SW 1271 (cell line): ENCODE measurements at places on chromosomes 1 and 21.

- DNase-seq: no peak
Observed at GRCh38 chr1:47491341-47491753, 53.5 kb downstream of the FOXD2 start.

GRCh38 chr1:110602466-110602865, 3.7 kb downstream of the KCNA2 start:
- DNase-seq: no peak

DNA sequence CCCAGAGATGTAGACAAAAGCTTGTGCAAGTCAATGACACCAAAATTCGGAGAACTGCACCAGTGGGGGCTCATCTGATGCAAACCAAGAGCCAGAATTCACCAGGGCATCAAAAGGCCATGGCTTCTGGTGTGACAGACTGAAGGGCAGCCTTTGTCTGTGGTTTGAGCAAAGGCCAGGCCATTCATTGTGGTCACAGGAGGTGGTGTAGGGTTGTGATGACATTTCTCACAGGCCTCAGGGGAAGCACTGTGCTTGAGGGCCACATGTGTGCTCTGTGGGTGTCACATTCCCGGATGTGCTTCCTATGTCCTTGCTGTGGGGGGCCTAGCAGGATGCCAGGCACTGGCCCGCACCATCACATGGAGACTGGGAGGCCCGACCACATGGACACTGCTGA, 22.5 kb upstream of the KCNE1 start:
- DNase-seq: no peak

DNA sequence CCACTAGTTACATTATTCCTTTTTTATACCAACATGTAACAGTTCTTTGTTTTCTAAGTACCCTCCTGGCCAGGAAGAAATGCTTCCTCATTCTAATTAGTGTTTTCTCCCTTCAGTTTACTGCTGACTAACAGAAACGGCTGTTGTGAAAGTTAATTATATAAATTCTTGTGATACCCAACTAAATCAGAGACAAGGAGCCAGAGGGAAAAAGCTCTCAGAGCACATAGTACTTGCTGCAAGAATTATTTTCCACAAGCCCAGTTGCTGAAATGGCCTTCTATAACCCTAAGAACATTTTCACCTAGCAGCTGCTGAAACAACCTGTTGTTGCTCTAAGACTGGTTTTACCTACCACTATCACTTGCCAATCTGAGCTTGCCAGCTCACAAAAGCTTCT, 82.4 kb downstream of the FAF1 start:
- no peak for DNase-seq

DNA sequence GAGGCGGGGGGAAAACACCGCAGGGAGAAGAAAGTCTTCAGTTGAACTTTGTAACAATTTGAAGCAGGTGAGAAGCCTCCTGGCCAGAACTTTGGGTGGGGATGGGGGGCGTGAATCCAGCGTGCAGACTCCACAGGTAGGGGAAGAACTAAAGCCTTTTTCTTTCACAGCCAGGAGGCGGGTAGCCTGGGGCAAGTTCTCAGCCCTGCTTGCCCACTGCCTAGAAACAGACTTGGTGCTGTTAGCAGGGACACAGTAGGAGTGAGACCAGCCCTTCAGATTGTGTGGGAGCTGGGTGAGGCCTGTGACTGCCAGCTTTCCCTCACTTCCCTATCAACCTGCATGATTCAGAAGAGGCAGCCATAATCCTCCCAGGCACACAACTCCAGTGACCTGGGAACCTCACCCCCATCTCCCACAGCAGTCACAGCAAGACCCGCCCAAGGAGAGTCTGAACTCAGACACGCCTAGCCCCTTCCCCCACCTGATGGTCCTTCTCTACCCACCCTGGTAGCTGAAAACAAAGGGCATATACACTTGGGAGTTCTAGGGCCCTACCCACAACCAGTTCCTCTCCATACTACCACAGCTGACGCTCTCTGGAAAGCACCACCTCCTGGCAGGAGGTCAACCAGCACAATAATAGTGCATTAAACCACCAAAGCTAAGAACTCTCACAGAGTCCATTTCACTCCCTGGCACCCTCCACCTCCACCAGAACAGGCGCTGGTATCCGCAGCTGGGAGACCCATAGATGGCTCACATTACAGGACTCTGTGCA, 83.5 kb upstream of the CDC42BPA start:
- no peak for DNase-seq

DNA sequence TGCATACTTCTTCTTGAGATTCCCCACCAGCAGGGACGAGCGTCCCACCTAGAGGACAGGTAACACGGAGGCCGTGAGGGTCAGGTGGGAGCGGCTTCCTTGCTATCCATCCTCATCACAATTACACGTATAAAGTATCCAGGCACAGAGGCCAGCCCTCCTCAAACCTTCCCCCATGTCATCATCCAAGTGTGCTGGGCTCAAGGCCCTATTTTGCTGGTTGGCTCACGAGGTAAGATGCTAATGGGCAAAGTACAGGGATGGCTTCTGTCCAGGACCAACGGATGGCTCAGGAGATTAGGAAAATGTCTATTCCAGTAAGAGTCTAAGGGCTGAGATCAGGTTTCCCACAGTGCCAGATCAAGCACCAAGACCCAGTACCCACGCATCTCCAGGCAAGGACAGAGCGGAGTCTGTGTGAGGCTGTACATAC, 11.5 kb upstream of the A3GALT2 start:
- DNase-seq: no peak

GRCh38 chr1:80375662-80376061, 1369.1 kb upstream of the ADGRL4 start:
- DNase-seq: peak; percentile 1

DNA sequence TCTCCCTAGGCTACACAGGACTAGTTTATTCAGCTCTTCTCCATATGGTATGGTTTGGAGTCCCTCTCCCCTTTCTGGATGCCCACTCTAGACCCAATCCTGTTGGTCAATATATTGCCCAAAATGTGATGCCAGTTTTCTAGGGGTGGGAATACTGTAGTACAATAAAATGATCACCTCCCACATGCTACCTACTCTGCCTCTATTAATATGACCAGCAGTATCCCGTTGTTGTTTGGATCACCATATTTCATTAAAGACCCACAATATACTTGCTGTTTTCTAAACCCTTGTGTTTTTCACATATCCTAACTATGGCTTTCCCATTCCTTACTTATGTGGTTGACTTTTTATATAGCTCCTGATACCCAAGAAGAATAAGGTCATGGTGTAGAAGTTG, 95.9 kb upstream of the IGSF21 start:
- no peak for DNase-seq

DNA sequence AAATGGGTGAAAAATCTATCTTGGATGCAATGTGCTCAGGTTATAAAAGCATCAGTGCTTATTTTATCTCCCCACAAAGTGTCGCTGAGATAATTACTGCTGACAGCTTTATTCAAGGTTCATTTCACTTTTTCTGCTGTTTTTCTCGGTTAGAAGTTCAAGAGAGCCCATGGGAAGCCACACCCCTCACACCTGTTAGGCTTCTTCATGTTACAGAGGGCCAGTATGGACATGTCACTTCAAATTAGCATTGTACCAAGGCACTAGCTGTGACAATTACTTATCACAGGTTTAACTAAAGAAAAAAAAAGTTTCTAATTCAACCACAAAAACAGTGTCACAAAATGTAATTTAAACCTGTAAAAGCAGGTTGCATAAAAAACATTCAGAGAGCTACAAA, 187.3 kb upstream of the DMRTA2 start:
- no peak for DNase-seq

- DNase-seq: no peak
Observed at GRCh38 chr1:115116512-115116911, 27.2 kb upstream of the TSPAN2 start.

DNA sequence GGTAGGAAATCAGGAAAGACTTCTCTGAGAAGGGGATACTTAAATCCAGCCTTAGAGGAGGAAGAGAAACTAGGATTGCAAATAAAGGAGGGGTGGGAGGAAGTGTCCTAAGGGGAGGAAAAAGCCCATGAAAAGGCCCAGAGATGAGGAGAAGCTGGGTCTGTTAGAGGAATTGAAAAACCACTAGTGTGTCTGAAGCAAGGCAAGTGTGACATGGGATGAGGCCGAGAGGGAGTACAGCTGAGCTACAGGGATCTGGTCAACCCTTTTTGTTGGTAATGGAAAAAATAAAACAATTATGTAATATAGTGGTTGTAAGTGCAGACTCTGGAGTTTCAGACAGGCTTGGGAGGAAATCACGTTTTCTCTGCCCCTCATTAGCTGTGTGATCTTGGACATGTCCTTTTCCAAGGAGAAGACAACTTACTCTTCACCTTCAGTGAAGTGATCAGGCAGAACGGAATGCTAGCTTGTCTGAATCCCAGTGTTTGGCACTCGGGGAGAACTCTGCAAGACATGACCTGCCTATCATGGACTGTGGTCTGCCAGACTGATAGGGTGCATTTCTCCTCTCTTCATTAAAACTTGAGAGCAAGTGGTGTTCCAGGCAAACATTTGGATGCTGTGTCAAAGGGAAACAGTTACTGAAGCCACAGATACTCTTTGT, 7.4 kb upstream of the S100A10 start:
- no peak for DNase-seq

DNA sequence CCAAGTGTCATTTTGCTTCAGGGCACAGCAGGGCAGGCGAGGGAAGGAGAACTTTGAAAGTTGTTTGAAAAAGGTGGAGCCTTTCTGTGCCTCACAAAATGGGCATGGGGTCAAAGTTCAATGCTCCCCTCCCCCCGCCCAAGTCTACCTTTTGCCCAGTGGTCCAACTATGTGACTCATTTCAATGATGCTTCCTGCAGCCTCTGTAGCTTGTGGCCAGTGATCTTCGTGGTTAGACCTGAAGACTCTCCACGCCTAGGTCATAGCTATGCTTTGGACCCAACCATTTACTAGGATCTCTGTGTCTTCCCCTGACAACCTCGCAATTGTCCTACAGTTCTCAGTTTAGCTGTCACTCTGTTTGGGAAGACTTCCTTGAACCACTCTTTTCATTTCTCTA, 280.3 kb upstream of the GJB5 start:
- no peak for DNase-seq

DNA sequence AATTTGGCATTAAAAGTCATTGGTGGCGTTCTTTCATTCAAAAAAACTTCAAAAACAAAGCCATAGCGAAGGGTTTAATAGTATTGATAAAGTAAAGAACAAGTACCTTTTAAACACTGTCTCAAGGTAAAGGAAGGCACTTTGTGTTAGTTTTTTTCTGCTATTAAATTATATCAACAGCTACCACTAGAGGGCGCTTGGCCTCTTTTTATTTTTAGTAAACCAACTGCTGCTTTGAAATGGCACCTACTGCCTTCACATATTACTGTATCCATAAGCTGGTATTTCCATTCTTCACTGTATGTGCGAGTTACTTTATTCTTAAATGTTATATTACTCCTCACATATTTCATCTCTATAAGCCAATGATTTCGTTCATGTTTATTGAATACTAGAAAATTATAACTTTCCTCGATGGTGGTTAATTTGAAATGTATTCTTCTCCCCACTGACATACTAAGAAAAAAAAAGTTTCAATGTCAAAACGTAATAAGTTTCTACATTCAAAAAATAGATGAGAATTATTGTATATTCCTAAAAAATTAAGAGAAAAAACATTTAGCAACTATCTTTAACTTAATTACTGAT, 125.7 kb upstream of the CXADR start:
- peak; percentile 64 for DNase-seq

DNA sequence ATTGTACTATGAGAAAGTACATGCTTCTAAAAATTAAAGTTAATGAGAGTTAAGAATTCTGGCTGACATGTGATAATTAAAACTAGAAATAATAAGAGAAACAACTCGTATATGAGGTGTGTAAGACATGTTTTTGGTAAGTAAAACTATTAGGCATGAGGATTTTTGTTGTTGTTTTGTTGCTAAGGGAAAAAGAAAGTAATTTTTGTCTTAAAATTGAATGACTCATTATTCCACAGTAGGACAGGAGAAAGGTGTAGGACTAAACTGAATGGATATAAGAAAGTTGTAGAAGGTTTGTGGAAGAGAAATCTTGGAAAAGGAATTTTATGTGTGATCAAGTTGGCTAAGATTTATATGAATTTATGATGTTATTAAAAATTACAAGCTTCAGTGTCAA, 54.8 kb downstream of the TBX19 start:
- DNase-seq: no peak

DNA sequence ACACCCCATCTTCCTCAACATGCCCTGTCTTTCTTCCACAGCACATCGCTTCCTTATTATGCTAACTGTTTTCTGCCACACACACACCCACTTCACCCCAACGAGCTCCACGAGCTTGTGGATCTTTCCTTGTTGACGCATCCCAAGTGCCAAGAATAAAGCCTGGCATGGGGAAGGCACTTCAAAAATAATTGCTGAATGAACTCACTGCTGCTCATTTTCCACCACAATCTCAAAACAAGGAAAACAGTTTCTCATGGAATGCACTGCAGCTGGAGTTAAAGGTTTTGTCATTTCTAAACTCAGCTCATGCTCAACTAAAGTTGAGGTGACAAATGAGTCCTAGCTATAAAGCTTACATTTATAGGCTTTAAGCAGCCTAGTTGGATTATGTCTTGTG, 86.0 kb downstream of the TIAM1 start:
- DNase-seq: no peak

DNA sequence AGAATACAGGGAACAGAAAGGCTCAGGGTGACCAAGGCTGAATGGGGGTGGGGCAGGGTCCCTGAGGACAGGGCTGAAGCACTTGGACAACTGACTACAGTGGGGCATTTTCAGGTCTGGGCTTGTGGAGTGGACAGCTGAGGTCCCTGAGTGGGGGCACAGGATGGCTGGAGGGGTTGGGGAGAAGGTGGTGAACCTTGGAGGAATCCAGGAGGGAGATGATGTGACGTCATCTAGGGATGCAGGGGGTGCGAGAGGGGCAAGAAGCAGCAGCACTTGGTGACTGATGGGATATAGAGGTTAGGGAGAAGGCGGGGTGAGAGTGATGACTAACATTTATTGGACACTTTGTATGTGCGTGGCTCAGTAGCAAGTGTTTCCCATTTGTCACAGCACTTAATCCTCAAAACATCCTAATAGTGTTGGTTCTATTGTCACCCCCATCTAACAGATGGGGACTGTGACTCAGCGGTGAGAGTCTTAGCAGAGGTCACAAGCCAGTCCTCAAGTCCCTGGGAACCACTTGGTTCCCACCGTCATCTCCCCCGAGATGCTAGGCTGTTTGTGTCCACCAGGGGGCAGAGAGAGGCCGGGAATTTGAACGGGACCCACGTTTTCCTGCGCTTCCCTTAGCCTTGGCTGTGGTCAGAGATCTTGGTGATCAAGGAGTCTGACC, 27.9 kb upstream of the BMP8B start:
- peak; percentile 61 for DNase-seq
